ENCODE measurements at places on chromosomes 2 and 18.

DNA sequence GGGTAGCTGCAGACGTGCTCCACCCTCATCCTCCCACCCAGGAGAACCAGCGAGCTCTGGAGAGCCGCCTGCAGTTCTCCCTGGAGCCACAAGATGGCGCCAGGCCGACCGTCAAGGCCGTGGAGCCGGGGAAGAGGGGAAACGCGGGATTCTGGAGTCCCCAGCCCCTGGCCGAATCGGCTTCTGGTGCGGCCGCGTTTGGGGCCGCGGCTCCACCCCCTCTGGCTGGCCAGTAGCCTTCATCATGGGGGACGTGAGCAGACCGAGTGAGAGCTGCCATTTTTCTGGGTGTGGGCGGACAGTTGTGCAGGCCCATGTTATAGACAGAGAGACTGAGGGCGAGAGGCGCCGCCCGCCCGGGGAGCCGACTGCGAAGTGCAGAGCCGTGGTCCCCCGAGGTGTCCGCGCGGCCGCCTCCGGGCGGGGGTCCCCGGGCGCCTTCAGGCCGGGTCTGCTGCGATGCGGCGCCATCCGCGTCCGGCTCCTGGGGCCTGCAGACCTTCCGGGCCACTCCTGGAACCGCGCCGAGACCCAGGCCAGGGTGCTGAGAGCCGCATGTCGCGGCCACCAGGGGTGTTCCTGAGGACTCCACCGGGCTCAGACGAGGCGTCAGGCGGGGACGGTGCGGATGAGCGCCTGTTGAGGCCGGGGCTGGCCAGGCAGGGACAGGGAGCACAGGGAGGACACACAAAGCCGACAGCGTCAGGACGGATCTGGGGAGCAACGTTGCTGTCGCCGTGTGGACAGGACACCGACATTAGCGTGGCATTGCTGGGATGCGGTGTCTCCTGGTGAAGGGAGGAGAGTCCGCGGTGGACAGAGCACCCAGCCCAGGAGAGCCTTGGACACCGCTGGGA, 418.2 kb upstream of the HS6ST1 start:
- peak; percentile 27 for DNase-seq

DNA sequence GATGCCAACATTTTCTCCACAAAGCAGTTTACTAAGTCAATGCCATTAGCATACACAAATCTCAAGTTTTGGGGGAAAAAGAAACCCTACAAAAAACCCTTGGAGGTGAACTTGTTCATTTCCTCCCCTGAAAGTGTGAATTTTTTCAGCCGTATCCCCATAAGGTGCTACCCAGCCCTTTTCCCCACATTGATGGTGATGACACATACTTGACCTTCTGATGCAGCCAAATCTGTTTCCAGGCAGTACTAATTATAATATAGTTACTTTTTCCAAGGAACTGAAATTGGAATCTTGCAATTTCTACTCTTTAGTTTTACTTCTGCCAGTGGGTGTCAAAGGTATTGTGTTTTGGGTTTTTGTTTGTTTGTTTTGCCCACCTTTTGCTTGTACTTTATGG, 474.5 kb downstream of the TGIF1 start:
- DNase-seq: no peak

DNA sequence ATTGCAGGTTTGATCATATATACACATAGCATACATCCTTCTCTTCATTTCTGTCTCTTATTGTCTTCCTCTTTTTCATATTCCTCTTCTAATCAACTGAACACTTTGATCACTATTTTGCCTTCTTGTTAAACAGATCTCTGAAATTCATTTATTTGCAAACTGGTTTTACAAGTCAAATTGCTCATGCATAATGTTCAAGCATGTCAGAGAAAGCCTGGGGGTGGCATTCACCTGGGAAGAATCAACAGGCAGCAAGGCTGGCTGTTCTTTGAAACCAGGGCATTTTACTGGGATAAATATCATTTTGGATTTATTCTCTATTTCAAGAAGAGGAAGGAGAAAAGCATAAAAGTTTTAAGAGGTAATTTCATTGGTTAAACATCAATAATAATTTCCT, 66.9 kb upstream of the LRATD1 start:
- DNase-seq: no peak

- no peak for DNase-seq
Measured at GRCh38 chr2:119389615-119390306, 23.0 kb downstream of the DBI start.

DNA sequence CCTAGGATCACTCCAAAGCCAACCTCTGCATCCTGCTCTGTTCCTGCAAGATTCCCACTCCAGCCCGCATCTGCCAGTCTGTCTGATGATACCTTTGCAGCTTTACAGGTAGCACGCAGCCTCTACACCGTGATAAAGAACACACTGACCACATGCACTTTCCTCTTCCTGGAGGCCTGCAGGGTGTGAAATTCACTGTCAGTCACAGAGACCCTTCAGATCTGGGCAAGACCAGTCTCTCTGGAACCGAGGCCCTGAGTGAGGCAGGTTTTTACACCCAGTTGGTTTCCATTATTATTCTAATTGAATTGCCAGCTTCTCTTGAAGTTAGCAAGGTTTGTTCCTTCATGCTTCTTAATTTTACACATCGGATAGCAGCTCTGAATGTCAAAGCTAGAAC, 30.5 kb upstream of the TWIST2 start:
- no peak for DNase-seq

- DNase-seq: no peak
Measured at GRCh38 chr18:44036501-44036900, 644.2 kb upstream of the SETBP1 start.

Data from activated gamma-delta T cell treated with anti-CD3 and anti-CD28 coated beads, Interleukin-2, amount 50 U/mL, for 16 hours (primary cell).